A172 (cell line): ENCODE measurements at places on chromosomes 7 and 10. TPM values are rescaled to one million over a fixed set of nuclear protein-coding genes. Genes with fewer than 3 reads are reported as not detected.

- DNase-seq = peak; percentile 42
These were observed 39.9 kb downstream of the PLEKHA8 start for GRCh38 chr7:30068117-30068516.

GRCh38 chr7:86818903-86819302 lies 175.2 kb downstream of the GRM3 start:
- DNase-seq = no peak

- no peak for DNase-seq
These were observed 769 bp upstream of the ELFN1 start for GRCh38 chr7:1669064-1669951.

DNA sequence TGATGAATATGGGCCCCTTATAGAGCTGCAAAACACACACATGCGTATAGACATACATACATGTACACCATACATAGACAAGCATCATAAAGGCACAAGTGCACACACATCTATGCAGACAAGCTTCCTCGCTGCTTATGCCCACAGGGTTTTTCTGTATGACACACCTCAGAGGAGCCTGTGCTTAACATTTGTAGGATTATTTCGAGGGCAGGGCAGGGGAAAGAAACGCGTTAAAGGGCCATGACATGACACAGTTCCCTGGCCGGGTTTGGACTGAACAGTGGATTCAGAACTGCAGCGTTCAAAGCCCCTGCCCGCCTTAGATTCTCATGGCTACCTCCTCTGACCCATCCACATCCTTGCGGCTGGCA lies 44.8 kb downstream of the CHST3 start:
- DNase-seq = no peak

DNA sequence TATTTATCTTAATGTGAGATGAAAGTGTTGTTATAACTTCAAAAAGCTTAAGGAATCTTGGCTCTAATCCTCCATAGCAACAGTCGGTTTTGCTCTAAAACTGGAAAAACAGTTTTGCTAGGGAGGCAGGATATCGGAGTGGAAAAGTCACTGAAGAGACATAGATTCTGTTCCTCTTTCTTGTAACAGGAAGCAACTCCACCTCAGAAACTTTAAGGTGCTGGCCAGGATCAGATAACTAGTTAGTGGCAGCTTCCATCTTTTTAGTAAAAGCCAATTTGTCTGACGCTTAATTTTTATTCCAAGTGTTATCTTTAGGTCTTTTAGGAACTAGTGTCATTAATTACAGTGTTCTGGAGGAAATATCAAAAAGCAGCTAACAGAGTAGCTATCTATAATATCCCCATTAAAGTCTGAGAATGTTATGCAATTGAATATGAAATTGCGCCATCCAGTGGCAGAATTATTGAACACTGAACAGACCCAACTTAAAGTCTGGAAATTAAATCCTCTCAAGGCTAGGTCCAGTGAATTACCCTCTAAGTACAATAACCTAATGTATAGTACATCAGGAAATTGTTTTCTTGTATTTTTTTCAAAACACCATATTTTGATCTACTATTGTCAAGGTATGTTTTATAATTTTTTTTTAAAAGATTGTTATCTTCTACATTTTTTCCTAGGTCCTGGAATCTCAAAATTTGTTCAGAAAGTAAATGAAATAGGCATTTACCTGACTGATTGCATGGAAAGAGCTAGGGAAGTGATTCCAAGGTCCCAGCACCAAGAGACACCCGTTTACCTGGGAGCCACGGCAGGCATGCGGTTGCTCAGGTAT lies 65.9 kb upstream of the CC2D2B start:
- DNase-seq = peak; percentile 55

DNA sequence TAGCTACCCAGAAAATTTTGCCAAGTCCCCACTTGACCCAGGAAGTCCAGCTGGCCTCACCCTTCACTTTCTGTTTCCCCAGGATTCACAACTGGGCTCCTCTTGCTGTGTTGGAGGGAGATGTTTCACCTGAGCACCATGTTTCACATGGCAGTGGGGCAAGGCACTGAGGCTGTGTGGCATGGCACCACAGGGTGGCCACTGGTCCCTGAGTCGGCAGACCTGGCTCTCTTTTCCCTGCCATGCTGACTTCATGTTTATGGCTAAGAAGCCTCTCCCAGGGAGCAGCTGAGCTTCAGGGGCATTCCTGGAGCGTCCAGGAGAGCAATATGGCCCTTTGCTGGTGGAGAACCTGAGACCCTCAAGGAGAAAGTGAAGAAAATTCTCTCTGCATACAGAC lies 266.9 kb downstream of the RPS24 start:
- no peak for DNase-seq

DNA sequence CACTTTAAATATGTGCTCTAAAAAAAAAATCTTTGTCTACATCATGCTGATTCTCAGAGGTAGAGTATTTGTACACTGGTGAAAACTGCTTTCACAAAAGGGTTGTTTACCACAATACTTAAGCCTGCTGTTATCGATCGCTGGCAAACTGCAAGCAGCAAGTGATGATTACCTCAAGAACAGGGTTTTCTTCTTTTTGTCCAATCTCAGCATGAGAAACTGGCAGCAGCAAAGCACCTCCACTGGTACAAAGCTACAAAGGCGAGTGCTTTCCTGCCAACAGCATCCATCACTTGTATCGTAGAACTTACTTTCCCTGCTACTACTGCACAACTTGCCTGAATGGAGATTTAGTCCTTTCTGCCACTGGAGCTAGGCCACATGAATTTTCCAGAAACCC lies 276.5 kb downstream of the DGKB start:
- DNase-seq = no peak

DNA sequence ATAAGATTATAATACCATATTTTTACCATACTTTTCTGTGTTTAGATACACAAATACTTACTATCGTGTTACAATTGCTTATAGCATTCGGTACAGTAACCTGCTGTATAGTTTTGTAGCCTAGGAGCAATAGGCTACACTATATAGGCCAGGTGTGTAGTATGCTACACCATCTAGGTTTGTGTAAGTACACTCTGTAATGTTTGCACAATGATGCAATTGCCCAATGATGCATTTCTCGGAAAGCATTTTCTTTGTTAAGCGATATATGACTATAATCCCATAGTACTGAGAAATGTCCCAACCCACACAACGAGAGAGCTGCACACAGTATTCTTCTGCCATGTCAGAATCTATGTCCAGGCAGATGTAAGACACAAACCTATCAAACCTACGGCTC lies 160.0 kb downstream of the NEBL start:
- no peak for DNase-seq

DNA sequence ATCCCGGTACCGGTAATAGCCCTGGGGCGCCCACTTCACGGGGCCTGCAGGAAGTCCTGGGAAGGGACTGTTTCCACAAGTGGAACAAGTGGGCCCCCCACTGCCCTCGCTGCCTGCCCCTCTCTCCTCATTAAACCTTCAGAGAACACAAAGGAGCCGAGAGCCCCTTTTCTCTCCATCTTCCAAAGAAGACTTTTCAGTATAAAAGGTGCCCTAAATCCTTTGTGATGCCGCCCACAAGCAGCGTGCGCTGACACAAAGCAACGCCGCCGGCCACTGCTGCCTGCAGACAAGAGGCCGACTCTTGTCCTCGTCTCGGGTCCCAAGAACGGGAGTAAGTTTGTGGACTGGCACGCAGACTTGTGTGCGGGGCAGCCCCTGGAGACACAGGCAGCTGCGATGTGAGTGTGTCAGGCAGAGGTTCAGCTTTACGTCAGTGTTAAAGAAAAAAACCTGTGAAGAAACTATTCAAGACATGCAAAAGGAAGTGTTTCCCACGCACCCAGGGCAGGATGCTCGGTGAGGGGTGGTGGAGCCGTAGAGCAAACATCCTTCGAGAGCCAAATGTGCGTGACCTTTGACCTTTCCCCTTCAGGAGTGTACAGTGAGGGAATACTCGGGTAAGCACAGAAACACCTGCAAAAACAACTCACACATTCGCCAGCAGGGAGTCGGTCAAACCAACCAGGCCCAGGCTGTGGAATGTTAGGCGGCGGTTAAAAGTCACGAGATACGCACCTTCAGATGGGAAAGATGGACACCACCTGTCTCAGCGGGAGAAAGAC lies 118.2 kb downstream of the VIPR2 start:
- DNase-seq = no peak

GRCh38 chr10:62594093-62594520 lies 210.4 kb upstream of the ADO start:
- DNase-seq = peak; percentile 54

Gene SPDYE9
- not detected in 2 replicates for total RNA-seq

Gene ECHDC3
- total RNA-seq = not detected in 2 replicates

Gene CCL24
- total RNA-seq = 6.0 TPM in 1 of 2 replicates, not detected in the other

Gene GALNT17
- total RNA-seq = not detected in 2 replicates

Gene OR9A2
- total RNA-seq = not detected in 2 replicates
